A549 treated with GW870086 at 1 μM for 4 hours (cell line): ENCODE measurements at places on chromosomes 2 and 18. TPM values are rescaled to one million over a fixed set of nuclear protein-coding genes. Genes with fewer than 3 reads are reported as not detected.

The NR4A2 gene
- 1.9 to 2.6 TPM (median 2.3 TPM) in 5 replicates for total RNA-seq

The MYL1 gene
- not detected in 5 replicates for total RNA-seq

The ZNF532 gene
- total RNA-seq, result 17.2 to 25.2 TPM (median 21.4 TPM) in 5 replicates

The DUSP2 gene
- total RNA-seq, result 0.21 to 0.49 TPM (median 0.38 TPM) in 5 replicates

The VWC2L gene
- not detected in 5 replicates for total RNA-seq

The HOXD10 gene
- 4.6 to 6.3 TPM (median 5.3 TPM) in 5 replicates for total RNA-seq

The CYS1 gene
- total RNA-seq, result 1.2 to 1.5 TPM (median 1.3 TPM) in 5 replicates

The CNDP1 gene
- total RNA-seq, result not detected in 5 replicates

The TUBA3E gene
- total RNA-seq, result 0.29 to 0.83 TPM (median 0.62 TPM) in 5 replicates

The IMPA2 gene
- 57.0 to 81.0 TPM (median 76.4 TPM) in 5 replicates for total RNA-seq

The UNC80 gene
- not detected in 5 replicates for total RNA-seq

The SPATA3 gene
- total RNA-seq, result not detected in 5 replicates

The PKDCC gene
- total RNA-seq, result 17.2 to 22.3 TPM (median 20.3 TPM) in 5 replicates

The MERTK gene
- 1.5 to 2.2 TPM (median 1.7 TPM) in 5 replicates for total RNA-seq

The CD8B gene
- total RNA-seq, result not detected in 5 replicates

The ODC1 gene
- total RNA-seq, result 145 to 170 TPM (median 156 TPM) in 5 replicates
